ENCODE measurements at places on chromosomes 4 and X.

DNA sequence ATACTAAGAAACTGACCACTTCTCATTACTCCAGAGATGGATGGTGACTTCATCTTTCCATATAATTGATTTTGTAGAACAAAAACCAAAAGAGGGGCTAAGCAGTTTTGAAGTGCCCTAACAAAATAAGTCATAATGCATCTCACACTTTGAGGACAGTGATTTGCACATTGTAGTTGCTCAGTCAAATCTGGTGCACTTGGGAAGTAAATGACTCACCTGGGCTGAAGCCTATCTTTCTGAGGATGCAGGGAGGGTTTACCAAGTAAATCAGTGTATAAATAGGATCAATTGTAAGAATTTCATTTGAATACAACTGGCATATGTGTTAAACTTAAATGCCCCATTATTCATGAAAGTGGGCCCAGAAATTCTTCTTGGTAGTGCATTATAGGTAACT is 134.2 kb downstream of the DCLK2 start:
- no peak for DNase-seq

DNA sequence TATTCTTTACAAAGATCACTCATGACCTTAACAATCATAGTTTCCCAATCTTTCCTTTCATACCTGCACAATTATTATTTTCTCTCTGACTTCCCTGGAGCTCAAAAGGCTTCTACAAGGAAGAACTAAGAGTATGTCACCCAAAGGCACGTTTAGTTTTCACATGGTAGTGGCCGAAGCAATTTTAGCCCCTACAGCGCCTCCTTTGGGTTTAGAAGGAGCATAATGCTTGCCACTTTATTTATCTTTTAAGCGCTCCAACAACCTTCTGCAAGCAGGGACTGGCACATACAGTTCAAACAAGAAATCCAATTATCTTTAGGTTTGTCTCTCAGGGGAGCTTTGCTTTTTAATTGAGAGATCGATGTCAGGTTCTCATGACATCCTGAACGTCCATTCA is 42.0 kb upstream of the IGSF1 start:
- no peak for DNase-seq

DNA sequence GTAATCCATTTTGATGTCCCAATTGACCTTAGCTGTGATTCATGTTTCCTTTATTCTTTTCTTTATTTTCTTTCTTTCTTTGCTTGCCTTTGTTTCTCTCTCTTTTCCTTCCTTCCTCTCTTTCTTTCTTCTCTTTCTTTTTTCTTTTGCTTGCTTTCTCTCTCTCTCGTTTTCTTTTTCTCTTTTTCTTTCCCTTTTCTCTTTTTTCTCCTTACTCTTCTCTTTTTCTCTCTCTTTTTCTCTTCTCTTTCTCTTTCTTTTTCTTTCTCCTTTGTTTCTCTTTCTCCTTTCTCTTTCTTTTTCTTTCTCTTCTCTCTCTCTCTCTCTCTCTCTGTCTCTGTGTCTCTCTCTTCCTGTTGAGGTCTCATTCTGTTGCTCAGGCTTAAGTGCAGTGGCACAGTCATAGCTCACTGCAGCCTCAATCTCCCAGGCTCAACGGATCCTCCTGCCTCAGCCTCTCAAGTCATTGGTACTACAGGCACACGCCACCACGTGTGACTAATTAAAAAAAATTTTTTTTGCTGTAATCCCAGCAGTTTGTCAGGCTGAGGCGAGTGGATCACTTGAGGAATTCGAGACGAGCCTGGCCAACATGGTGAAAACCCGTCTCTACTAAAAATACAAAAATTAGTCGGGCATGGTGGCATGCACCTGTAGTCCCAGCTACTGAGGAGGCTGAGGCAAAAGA is 8.0 kb upstream of the DHRSX start:
- DNase-seq = no peak

GRCh38 chr4:185328586-185328985 is 67.1 kb downstream of the LRP2BP start:
- no peak for DNase-seq

GRCh38 chrX:130680164-130681035 is 222.6 kb downstream of the ENOX2 start:
- no peak for DNase-seq

DNA sequence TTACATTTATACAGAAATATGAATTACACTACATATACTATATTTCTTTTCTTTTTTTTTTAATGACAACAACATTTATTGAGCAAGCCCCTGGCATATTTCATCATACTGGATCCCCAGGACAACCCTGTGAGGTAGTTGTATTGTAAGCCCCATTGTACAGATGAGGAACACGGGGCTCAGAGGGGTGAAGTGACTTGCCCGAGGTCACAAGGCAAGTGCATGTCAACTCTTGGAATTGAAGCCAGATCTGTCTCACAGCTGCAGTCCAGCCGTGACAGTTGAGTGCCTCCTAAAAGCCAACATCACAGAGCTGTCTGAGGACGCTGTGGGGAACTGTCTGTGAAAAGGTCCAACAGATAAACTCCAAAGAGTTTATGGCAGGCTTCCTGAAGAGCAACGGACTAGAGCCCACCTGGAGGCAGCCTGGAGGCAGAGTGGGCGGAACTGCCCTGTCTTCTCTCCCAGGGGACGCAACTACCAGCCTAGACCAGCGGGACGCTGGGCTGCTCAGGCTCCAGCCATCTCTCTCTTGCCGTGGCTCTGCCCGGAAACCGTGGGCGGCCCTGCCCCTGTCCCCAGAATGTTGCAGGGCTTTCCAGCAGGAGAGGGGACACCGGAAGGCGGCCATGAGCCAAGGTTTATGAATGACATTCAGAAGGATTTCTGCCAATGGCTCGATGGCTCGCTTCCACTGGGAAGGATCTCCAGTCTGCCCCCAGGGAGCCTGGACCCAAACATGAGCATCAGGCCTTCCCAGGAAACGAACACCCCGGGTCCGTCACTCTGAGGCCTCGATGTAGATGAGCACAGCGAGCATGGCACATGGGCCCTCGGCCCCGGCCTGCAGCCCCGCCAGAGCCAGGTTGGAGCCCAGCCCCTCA is 50.1 kb downstream of the CFAP299 start:
- DNase-seq = no peak

DNA sequence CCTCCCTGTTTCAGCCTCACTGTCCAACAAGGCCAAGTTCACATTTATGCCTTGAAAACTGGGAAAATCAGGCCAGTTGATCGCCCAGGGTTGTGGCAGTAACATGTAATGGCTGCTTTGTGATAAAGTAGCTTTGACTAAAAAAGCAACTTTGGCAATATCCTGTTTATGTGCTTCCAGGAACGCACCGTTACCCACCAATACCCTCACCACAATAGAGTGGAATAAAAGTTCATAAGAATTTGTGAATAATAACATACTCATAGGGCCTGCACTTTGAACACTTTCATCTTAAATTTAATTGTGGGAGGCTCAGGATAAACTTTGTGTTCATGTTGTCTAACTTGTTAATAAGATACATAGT is 80.7 kb upstream of the MAML3 start:
- DNase-seq = no peak

DNA sequence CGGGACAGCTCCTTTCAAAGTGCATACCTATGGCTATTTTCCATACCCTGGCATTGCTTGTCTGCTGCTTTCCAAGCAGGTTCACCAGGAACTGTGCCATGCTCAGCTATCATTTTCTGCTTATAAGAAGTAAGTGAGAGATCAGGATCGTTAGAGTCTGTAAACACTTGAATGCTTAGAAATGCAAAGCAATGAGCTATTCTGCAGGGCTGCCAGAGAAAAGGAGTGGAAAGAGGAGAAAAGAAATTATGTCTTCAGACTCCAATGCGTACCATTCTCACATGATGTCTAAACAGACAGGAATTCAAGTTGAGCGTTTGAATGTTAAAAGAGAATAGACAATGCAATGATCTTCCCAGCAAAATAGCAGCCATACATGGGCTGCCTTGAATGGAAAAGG is 245.5 kb upstream of the SLC7A11 start:
- DNase-seq = no peak

- no peak for DNase-seq
Measured at GRCh38 chrX:130343411-130343810, 3.7 kb downstream of the SLC25A14 start.

DNA sequence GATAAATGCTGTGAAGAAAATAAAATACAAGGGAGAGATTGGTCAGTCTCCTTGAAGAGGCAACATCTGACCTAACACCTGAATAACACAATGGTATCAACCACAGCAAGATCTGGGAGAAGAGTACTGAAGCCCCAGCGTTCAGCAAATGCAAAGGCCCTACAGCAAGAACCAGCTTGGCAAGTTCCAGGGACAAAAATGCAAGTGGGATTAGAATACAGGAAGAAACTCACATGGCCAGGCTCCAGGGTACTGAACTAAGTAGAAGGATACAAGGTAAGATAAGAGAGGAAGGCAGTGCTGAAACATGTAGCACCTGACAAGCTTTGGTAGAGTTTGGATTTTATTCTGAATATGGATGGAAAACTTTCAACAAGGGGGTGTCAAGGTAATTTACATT is 3.6 kb downstream of the SMIM14 start:
- no peak for DNase-seq

DNA sequence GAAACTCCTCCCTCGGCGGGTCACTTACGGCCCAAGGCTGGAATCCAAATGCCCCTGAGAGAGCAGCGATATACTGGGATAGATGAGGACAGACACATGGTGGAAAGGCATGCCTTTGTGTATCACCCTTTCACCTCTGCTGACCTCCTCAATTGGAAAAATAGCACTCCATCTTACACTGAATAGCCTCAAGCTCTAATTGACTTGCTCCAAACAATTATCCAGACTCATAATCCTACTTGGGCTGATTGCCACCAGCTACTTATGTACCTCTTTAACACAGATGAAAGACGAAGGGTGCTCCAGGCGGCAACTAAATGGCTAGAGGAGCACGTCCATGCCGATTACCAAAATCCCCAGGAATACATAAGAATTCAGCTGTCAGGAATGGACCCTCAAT is 1142.2 kb downstream of the ARAP2 start:
- DNase-seq = no peak

GRCh38 chrX:38214551-38215531 is 5.8 kb downstream of the SRPX start:
- DNase-seq = no peak

DNA sequence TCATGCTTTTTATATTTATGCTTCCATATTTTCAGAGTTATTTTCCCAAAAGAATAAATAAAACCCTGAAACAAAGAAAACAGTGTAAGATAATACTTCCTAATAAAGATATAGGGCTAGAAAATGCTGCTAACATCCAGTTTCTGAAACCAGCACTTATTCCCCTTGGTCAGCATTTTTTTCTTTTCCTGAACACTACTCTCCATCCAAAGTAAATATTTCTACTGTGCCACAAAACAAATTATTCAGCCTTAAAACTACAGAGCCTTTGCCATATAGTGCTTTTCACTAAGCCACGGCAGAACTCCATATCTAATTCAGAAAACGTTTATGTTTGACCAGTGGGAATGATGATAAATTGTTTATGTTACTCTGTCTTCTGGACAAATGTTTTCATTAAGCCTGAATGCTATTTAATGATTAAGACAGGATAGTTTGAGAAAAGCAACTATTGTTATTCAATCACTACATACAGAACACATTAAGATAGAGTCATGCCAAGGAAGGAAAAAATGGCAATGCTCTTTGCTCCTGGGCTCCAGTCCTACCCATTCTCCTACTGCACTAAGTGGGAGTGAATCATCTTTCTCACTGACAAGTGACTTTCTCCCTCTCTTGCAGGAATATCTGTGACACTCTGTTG is 723.9 kb downstream of the FAT4 start:
- DNase-seq = no peak

GRCh38 chrX:130443875-130444274 is 42.1 kb downstream of the RBMX2 start:
- DNase-seq = no peak

DNA sequence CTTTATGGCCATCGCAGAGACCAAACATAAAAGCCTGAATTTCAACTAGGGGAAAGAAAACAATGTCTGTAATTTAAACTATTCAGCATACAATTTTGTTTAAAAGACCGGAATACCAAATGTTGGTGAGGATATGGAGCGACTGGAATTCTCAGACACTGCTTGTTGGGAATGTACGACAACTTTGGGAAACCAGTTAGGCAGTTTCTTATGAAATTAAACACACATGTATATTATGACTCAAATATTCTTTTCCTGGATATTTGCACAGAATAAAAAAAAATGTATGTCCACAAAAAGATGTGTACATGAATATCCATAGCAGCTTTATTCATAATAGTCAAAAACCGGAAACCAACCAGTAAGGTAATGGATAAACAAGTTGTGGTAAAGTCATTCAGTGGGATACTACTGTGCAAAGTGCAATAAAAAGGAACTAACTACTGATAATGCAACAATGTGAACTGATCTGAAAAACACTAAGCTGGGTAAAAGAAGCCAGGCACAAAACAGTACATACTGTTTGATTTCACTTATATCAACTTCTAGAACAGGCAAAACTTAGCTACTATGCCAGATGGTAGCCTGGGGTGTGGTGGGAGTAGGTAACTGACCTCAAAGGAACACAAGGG is 152.7 kb upstream of the FTHL17 start:
- no peak for DNase-seq

- DNase-seq = no peak
Measured at GRCh38 chrX:84162401-84162800, 25.6 kb downstream of the RPS6KA6 start.

DNA sequence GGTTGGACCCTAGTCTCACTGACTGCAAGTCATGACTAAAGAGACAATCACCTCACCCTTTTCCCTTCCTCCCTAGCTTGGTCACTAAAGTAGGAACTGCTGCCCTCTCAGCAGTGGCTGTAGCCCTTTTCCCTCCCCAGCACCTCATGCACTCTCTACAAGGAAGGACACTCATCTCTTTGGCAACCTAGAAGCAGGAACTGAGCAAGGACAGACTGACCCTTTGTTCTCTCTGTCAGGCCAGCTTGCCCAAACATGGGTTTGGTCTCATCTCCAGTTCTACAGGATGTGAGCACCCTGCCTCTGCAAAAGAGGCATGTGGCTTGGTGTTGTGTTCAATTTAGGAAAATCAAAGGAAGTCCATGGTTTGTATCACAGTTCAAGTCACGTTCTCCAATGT is 15.8 kb downstream of the LEF1 start:
- no peak for DNase-seq

- no peak for DNase-seq
Measured at GRCh38 chr4:175813821-175814220, 1.8 kb upstream of the GPM6A start.

DNA sequence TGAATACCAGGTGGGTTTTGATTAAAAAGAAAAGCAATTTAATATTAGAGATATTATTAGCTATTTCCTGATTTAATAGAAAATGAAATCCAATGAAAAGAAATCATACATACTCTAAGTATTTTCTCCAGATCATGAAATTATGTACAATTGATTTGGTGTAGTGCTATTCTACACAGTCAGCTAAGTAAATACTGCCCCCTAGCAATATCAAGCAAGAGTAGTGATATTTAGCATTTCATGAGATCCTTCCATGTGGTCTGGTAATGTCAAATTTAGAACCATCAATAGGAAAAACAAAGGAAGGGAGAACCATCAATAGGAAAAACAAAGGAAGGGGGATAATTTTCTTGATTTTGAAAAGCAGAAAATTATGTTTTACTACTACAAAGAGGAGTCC is 114.6 kb downstream of the TBCK start:
- no peak for DNase-seq

- DNase-seq = no peak
Measured at GRCh38 chrX:139691493-139691842, 16.5 kb downstream of the MCF2 start.

GRCh38 chr4:56245547-56246232 is 141.6 kb downstream of the AASDH start:
- no peak for DNase-seq
